GM12865 (cell line): ENCODE measurements at places on chromosomes 1 and 21.

- no peak for DNase-seq
Measured at GRCh38 chr1:170590921-170591705, 59.1 kb downstream of the GORAB start.

GRCh38 chr1:151584278-151584677, 27.6 kb upstream of the SNX27 start:
- DNase-seq = no peak

DNA sequence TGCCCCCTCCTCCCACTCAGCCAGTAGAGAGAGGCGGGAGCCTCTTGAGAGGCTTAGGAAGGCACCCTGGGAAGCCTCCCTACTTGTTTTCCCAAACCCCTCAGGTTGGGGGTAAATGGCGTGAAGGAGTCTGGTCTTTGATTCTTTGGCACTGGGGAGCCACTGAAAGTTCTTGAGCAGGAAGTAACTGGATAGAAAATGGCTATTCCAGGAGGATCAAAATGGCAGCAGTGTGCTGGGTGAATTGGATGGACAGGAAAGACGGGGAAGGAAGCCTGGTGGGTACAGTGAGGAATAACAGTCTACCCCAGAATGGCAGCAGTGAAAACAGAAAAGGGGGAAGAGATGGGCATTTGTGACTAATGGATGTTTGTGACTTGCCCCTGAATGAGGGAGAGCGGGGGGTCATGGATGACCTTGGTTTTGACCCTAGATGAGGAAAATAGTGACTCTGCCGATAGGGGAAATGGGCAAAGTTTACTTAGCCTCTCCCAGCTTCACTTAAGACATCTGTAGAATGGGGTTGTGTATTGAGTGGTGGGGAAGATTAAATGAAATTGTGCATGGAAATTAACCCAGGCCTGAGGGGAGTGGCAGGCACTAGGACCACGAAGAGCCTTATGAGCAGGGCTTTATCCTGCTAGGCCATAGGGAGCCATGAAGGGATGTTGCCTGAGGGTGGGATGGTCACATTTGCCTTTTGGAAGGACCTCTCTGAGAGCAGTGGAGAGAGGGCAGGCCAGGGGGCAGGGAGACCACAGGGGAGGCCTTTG, 32.7 kb downstream of the TMEM51 start:
- DNase-seq = no peak

DNA sequence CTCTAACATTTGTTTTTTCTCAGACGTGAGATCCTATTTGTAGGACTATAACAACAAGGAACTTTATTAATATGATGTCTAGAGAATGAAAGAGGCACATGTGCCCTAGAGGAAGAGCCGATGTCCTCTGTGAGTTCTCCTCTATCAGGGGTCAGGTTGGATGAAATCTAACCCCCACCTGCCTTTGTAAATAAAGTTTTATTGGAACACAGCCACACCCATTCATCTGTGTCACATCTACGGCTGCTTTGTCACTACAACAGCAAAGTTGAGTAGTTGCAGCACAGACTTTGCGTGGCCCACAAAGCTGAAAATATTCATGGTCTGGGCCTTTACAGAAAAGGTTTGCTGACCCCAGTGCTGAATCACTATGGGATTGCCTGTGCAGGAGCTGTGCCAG, 571 bp upstream of the CAPN9 start:
- no peak for DNase-seq

GRCh38 chr1:182709855-182710254, 25.5 kb upstream of the RGS8 start:
- no peak for DNase-seq

DNA sequence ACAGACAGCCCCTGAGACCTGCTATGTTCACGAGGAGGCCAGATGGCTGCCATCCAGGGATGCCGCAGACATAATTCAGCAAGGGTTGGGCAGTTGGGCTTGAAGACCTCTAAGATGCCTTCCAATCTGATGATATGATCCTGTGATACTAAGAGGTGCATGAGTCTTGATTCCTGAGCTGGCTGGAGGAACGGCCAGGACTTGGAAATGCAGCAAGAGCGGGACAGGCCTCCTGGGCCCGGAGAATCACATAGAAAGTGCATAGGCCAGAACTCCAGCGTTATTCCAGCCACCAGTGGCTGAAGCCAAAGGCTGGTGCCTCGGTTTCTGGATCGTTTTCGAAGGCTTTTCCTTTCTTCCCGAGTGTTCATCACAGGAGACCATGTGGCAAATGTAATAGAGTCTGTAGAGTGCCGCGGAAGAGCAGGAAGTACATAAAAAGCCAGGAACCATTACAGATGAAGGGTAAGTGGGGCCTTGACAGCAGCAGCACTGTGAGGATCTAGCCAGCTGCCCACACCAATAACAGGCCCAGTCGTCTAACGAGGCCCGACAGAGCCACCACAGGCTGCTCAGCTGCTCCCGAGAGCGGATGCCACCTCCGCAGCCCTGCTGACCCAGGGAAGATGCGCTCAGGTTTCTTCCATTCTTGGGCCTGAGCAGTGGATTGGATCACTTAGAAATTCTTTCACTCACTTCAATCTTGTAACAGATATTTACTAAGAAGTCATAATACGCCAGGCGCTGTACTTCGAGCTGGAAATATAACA, 14.0 kb upstream of the LHX4 start:
- DNase-seq = no peak

DNA sequence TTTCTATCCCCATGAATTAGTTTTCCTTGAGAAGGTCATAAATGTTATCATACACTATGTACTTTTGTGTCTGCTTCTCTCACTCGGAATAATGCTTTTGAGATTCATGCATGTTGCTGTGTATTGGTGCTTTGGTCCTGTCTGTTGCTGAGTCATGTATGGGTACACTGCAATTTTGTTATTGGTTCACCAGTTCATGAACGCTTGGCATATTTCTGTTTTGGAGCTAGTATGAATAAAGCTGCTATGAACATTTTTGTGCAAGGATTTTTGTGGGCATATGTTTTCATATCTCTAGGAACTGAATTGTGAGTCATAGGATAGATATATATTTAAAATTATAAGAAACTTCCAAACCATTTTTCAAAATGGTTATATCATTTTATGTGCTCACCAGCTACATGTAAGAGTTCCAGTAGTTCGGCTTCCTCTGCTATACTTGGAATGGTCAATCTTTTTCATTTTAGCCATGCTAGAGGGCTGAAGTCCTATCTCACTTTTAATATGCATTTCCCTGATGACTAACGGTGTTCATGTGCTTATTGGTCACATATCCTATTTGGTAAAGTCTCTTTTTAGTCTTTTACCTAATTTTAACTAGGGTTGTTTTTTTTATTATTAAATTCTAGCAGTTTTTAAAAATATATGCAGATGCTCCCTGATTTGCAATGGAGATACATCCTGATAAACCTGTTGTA, 38.2 kb downstream of the ETS2 start:
- DNase-seq = no peak

DNA sequence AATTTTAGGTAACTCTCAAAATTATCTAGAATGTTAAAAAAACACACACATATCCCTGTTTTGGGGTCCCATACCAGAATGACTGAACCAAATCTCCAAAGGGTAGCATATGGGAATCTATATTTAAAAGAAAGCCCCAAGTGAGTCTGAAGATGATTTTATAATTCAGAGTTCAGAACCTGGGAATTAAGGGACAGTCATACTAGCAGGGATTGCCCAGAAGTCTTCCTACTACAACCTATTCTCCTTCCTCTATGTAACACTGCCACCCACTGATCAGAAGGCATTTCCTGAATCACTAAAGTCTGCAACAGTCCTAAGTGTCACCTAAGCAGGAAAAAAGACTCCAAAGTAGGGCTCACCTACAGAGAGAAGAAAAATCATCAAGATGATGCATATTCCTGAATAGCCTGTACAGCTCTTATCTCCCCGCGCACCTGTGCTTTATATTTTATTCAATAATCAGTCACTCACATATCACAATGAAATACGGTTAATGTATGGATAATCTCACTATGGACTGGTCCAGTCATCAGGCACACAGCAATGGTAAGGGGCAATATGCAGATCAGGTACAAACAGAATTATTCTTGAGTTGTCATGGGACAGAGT, 4.9 kb downstream of the RGS1 start:
- DNase-seq = peak; percentile 66

- DNase-seq = no peak
Measured at GRCh38 chr1:19402031-19402813, 83.1 kb downstream of the CAPZB start.

- DNase-seq = no peak
Measured at GRCh38 chr1:204045430-204045829, 27.5 kb upstream of the SOX13 start.

DNA sequence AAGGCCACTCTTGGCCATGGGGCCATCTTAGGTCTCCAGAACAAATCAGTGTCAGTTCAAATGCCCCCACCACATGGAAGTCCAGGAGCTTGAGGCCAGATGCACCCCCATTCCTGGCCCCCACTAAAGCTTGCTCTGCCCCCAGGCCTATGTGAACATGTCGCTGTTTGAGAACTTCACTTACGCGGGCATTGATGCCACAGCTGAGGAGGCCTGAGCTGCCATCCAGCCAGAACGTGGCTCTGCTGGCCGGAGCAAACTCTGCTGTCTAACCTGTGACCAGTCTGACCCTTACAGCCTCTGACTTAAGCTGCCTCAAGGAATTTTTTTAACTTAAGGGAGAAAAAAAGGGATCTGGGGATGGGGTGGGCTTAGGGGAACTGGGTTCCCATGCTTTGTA, 15.1 kb upstream of the MPL start:
- DNase-seq = no peak

- no peak for DNase-seq
Measured at GRCh38 chr1:214524824-214525223, 26.6 kb downstream of the PTPN14 start.

DNA sequence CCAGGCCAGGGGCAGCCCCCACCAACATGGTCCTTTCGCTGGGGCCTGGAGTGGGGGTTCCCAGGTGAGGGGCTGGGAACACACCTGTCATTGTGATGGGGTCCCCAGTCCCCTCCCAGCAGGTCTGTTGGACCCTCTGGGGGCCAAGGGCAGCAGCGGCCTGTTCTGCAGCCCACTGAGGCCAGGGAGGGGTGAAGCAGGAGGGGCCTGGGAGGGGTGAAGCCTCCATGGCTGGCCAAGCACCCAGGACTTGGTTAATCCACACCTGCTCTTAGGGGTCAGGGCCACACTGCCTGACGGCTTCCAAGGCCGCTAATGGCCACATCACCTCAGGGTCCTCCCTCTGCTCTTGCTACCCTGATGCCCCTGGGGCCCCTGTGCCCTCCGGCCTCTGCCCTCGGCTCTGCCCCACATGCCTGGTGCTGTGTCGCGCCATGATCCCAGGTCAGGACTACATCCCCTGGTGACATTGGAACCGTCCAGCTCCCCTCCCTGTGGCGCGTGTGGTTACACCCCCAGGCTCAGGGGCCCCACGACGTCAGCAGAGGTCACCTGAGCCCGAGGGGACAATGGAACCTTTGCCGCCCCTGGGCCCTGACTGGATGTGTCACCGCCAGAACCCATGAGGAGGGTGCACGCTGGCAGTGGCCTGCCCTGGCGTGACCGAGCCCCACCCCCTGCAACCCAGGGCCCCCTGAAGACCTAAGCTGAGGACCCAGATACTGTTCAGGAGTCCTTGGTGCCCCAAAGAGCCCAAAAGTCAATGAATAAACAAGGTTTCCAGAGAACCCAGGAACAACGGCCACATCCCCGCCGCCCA, 7.0 kb downstream of the TNFRSF18 start:
- no peak for DNase-seq

DNA sequence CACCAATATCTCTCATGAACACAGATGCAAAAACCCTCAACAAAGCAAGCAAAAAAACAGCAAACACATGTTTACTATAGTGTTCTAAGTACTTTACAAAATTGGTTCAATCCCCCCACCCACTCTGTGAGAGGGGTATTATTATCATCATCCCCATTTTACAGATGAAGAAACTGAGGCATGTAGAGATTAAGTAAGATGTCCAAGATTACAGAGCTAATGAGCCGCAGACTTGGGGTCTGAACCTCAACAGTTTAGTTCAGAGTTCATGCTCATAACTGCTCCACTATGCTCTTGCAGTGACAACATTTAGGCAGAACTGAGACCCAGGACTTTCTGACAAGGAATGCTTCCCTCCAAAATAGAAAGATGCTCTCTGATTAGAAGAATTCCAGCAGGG, 21.9 kb downstream of the CLSTN1 start:
- no peak for DNase-seq

DNA sequence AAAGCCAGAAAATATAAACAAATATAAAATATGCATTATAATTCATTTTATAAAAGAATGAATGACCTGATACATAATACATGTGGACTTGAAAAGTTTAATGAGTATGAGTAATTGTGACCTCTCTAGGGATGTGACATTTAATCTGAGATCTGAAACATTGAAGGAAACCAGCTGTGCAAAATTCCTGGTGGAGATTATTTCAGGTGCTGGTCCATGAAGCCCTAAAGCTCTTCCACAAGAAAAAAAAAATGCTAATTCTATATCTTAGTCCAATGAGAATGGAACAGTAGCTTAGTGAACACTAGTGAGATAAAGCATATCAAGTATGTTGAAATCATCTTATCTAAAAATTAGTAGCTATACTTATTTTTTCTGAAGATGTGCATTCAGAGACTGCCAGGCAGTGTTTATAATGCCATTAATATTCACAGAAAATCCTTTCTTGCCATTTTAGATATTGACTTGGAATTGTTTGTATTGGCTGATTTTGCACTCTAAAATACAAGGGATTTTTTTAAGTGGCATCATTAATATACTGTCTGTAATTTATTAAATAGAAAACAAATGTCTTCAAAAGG, 1485.9 kb downstream of the PLA2G4A start:
- no peak for DNase-seq

DNA sequence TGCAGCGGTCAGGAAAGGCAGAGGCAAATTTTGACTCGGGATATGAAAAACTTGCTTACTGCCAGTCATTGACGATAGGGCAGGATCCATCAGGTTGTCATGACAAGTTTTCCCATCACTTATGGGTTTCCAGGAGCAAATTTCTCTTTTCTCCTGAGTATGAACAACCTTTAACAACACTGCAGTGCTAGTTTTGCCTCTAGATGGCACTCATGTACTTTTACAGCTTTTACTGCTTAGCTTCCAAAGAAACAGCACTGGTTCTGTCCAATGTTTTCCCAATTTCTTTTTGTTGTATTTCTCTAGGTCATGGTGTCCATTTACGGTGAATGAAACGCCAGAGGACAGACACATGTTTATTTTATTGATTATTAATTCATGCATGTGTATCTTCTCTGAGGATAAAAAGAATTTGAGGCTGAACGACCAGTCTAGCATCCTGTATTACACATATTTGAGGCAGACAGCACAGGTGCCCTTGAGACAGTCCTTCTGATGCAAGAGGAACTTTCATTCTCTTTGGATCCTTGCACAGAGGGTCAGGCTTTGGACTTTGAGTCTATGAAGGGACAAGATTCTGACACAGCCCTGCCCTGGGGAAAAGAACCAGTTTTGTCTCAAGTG, 112.3 kb upstream of the TRABD2B start:
- peak; percentile 40 for DNase-seq
